ENCODE measurements at places on chromosomes 1 and 21. TPM values are rescaled to one million over a fixed set of nuclear protein-coding genes. Genes with fewer than 3 reads are reported as not detected.
A peak's percentile ranks its signal among the peaks of the same experiment; 100 is the strongest.

GRCh38 chr21:35792569-35793305 lies 267.6 kb downstream of the SETD4 start:
- no peak for DNase-seq

GRCh38 chr1:29547300-29547699 lies 311.0 kb downstream of the PTPRU start:
- DNase-seq: no peak

DNA sequence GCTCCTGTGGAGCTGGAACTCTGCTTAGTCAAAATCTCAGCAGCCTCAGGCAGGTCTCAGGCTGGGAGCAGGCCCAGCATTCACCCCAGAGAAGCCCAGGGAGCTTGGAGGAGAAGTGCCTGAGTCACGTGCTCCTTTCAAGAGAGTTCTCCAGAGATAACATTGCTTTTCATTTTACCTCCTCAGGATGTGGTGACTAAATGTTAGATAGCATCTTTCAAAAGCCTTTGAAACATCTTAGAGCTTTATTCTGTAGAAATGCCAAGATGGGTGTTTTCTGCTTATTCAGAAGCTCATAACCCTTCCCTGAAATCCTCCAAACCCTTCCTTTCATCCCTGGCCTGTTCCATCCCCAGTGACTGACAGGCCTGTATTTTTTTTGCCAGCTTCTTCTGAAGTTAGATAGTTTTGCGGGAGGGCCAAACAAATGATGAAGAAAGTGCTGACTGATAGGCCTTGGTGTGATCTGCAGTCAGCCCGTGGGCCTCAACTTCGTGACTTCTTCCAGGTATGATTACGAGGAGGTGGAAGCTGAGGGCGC lies 58.0 kb downstream of the PGM1 start:
- DNase-seq: no peak

DNA sequence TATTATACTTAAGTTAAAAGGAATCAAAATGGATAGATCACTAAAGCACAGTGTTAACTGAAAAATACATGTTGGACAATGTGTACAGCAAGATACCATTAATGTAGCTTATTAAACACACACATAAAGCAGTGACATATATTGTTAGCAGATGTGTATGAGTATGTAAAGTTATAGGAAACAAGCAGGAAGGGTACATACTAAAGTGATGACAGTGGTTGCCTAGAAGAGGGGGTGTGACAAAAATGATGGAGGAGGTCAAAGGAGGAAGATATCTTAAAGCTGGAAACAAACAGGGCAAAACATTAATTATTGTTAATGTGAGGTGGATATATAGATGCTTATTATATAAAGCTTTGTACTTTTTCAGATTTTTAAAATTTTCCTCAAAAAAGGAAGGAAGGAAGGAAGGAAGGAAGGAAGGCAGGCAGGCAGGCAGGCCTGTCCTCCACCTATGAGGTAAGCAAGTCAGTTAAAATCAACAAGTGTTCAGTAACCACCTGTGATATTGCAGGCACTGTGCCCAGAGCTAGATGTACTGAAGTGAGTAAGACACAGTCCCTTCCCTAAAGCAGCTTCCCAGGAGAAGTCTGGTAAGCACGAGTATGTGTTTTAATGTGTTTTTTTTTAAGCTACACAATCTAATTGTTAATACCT lies 252.9 kb upstream of the NR5A2 start:
- peak; percentile 56 for DNase-seq

- DNase-seq: no peak
Observed at GRCh38 chr21:41149199-41149598, 18.8 kb upstream of the BACE2 start.

DNA sequence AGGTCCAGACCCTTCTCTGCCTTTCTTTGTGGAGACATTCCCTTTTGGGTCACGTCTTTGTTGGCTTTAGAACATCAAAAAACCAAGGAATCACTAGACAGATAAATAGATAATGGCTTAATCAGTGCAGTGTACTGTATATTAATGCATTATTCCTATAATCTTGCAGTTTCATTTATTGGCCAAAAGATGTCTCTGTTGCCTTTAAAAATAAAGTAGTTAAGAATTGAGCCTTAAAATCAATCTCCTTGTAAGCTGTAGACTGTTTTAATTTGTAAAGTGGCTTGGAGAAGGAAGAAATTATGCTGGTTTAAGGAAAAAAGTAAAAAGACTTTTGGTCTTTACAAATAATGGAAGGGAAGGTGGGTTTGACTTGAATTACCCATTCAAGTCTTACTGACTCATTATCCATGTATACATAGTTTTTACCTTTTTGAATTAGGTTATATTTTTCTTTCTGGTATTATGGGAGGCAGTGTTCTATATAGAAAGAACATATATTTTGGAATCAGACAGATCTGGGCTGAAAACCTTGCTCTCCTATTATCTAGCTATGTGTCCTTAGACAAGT lies 84.6 kb downstream of the VPS13D start:
- no peak for DNase-seq

DNA sequence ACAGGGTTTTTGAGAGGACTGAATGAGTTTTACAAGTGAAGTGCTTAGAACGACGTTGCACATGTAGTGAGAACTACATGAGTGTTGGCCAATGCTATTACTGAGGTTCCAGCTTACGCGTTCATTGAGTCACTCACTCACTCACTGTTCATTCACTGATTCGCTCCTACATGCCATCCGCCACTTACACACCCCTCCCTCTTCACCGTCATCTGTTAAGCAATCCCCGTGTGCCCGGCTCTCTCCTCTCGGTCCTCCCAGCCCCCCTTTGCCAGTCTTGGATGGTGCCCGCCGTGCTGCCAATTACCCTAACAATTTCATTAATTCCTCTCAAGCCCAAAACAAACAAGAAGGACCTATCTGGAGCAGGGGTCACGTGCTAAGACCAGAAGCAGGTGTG lies 27.3 kb upstream of the EPHA2 start:
- no peak for DNase-seq

GRCh38 chr1:109294481-109294880 lies 11.5 kb upstream of the PSRC1 start:
- DNase-seq: no peak

GRCh38 chr1:189206617-189207016 lies 1271.0 kb downstream of the BRINP3 start:
- no peak for DNase-seq

DNA sequence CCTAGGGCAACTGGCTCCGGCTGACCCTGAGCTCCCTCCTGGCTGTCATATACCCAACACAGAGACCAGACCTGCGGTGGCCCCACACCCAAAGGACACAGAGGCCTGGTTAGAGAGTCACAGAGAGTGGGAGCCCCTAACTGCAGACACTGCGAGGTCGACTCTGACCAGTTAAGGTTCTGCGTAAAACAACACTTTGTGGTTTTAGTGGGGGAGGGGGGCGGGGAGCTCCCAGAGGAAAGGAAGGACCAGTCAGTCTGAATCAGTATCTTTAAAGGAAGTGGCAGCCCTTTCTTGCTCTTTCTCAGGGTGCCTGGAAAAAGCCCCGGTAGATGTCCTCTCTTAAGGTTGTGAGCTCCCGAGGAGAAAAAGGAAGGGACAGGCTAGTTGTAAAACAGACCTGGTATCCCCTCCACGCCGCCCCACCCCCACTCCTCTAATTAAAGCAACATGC lies 2.4 kb downstream of the SSBP3 start:
- DNase-seq: no peak

GRCh38 chr1:208184966-208185654 lies 59.1 kb downstream of the PLXNA2 start:
- DNase-seq: no peak

DNA sequence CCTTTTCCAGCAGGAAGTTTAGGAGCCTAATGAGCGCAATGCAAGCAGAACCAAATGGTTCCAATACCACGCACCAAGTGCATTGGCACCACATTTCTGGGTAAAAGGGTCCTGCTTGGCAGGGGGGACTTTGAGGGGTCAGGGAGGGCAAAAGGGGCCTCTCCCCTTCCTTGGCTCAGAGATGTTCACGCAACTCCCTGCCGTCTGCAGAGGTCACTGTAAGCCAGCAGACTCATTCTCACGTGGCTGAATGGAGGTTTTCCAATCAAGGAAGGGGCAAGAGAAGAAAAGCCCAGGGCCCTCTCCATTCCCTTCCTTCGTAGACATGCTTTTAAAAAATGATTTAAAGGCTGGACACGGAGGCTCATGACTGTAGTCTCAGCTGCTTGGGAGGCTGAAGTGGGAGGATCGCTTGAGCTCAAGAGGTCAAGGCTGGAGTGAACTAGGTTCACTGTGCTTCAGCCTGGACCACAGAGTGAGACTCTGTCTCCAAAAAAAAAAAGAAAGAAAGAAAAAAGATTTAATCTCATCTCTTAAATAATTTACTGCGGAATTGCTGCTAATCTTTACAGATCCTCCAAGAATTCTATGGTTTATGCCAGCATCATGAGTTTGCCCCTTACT lies 80.3 kb downstream of the RUNX3 start:
- no peak for DNase-seq

DNA sequence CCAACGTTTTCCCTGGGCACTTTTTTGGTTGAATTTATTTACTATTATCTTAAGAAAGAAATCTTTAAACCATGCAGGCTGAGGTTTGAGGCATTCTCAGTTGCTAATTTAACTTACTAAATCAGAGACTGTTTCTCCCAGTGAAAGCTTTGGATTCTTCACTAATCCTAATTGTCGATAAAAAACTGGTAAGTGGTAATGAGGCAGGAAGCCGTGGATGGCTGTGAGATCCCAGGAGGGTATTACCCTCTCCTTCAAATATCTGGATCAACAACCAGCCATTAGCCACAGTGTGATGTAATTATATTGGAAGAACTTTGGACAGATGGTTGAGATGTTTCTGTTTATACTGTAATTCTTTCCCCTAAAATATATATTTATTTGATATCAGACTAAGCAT lies 485.0 kb downstream of the DISC1 start:
- no peak for DNase-seq

DNA sequence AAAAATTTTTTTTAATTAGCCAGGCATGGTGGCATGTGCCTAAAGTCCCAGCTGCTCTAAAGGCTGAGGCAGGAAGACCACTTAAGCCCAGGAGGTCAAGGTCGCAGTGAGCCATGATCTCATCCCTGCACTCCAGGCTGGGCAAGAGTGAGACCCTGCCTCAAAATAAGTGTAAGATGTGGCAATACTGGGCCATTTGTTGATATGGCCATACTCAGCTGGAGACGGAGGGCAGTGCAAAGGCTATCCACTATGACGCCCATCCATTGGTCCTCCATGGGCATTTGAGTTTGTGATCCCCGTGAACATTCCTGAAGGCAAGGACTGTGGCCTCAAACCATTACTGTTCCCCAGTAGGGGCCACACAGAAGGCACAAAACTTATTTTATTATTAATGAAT lies 1.5 kb downstream of the CASP9 start:
- DNase-seq: no peak

DNA sequence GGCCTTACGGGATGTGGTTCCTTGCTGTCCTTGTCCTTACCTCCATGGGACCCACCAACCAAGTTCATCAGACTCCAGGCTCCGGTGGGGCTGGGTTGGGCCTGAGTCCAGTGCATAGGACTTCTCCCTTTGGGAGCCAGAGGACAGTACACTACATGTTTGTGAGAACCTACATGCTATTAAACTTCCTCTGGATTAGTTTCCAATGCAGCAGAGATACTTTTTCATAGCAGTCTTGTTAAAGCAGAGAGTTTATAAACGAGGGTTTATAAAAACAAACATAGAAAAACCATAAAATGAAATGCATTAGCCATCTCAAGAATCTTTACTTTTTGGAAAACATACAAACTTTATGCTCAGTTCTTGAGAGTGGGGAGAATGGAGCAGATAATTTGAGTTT lies 33.4 kb downstream of the INKA2 start:
- no peak for DNase-seq

- DNase-seq: no peak
Observed at GRCh38 chr1:168834225-168834872, 105.3 kb upstream of the DPT start.

DNA sequence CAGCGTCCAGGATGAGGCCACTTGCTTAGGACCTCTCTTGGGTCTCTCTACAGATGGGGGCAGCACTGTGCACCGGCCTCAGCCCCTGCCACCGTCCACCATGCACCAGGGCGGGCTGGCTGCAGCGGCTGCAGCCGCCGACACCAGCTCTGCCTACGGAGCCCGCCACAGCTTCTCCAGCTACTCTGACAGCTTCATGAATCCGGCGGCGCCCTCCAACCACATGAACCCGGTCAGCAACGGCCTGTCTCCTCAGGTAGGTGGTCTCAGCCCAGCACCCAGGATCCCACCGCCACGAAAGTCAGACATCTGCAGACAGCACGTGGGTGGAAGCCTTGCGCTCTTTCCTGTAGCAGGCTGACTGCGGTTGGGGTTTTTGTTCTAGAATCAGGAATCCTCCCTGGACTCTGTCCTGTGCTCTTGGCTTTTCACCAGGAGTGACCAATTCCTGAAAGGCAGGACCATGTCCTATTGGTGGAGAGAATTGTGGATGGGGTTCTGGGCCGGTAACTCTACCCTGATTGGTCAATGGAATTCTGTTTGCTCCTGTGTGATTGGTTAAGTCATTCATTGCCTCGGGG lies 72.5 kb downstream of the PAX7 start:
- no peak for DNase-seq

DNA sequence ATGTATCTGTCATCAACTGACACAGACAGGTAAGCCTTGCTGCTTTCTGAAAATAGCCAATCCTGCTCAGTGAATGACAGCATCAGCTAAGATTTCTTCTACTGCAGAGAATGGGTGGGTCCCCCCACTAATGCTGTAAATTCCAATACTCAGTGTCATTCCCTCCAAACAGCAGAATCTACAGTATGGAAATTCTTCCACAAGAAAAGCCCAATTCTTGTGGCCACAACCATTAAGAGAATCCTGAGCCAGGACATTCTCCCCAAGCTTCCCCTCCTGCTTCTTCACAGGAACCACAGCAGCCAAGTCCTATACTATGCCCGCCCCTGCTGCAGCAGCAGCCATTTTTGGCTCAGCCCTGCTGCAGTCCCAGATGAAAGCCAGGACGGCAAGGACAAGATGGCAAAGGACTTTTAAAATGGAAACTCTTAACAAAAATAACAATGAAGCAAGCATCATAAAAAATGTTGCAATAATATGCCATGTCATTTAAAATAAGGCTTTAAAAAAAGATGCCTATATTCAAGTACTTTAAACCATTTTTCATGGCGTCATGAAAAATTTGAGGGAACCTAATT lies 26.8 kb downstream of the EIF4G3 start:
- peak; percentile 32 for DNase-seq

GRCh38 chr1:25503551-25504426 lies 39.6 kb upstream of the LDLRAP1 start:
- DNase-seq: peak; percentile 82

GRCh38 chr21:42563686-42564085 lies 50.0 kb downstream of the SLC37A1 start:
- DNase-seq: peak; percentile 15

Gene AK2
- 173 TPM for total RNA-seq

Gene C1orf53
- total RNA-seq: 3.1 TPM

Gene PIGR
- total RNA-seq: 12,746 TPM

Gene COL24A1
- total RNA-seq: 0.06 TPM

Gene UBASH3A
- total RNA-seq: 1.0 TPM

Gene FOXJ3
- 45.3 TPM for total RNA-seq

Gene S100A7
- total RNA-seq: not detected

Gene ETV3L
- total RNA-seq: not detected

Gene ADIPOR1
- total RNA-seq: 90.4 TPM

Gene TNFAIP8L2
- total RNA-seq: 0.40 TPM

Gene CFAP57
- not detected for total RNA-seq

Gene ASPM
- total RNA-seq: 2.7 TPM

Gene OR2L13
- not detected for total RNA-seq

Gene SPAG17
- total RNA-seq: not detected

Gene RGS5
- total RNA-seq: 48.9 TPM

All from left colon (tissue), 2 donors.